ENCODE measurements at places on chromosomes 2 and 18.

DNA sequence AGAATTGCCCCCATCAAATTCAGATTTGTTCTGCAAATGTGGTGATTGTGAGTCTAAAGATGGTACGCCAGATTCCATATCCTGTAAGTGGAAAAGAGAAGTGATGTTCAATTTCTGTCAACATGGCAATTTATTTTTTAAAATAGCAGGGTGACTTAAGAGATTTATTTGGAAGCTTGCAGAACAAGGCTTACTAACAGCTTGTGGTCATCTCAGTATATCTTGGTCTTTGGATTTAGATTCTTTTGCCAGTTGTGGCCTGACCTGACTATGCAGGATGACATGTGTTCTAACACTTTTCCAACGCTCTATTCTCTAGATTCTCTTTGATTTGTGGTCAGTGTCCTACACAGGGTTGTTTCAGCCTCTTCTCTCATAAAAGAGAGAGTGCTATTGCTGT is 74.4 kb downstream of the MAP3K20 start:
- no peak for DNase-seq

GRCh38 chr18:46485675-46486194 is 171.3 kb downstream of the LOXHD1 start:
- DNase-seq: no peak

DNA sequence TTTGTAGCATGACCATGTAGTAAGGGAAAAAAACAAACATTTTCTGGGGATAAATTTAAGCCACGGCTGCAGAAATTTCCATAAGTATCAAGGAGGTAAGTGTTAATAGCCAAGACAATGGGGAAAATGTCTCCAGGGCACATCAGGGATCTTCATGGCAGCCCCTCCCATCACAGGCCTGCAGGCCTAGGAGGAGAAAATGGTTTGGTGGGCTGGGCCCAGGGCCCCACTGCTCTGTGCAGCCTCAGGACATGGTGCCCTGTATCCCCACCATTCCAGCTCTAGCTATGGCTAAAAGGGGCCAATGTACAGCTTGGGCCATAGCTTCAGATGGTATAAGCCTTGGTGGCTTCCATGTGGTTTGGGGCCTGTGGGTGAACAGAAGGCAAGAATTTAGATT is 271.8 kb downstream of the PID1 start:
- DNase-seq: no peak

DNA sequence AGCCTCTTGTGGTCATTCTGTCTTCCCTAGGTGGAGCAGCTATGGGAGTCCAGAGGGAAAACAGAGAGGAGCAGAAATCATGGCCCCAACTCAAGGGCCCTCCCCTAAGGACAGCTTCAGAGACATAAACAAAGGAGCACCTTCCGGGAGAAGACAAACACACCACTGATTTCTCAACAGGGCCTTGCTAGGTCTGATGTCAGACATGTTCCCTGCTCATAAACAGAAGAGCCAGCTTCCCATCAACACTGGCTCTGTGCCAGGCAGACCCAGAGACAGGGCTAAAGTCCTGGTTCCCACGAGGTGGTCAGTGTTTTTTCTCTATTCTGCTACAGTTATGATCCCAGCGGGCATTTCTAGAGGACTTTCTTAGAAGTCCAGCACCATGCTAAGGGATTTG is 19.3 kb downstream of the CXCR2 start:
- DNase-seq: no peak

GRCh38 chr2:98332989-98333388 is 13.3 kb upstream of the CNGA3 start:
- no peak for DNase-seq

- DNase-seq: no peak
Observed at GRCh38 chr18:9403795-9404564, 69.4 kb downstream of the TWSG1 start.

DNA sequence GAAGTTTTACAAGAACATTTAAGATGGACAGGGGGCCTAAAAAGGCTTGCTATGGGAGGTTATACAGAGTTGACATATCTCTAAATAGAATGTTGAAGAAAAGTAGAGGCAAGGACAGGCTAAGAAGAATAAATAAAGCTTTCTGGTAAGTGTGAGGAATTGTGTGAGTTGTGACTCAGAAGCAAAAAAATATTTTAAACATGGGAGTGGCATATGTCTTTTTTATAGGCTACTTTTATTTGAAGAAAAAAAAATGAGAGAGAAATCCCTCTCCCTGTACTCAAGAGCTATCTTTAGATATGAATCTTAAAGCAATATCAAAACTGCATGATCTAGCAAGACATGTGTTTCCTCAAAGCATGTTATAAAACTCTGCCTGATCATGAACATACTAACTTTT is 41.1 kb downstream of the RAB3GAP1 start:
- no peak for DNase-seq

GRCh38 chr2:159202568-159203071 is 83.9 kb downstream of the WDSUB1 start:
- DNase-seq: peak; percentile 26

GRCh38 chr2:195531754-195532153 is 125.3 kb upstream of the SLC39A10 start:
- DNase-seq: no peak

GRCh38 chr2:5285872-5286769 is 406.1 kb upstream of the SOX11 start:
- no peak for DNase-seq

DNA sequence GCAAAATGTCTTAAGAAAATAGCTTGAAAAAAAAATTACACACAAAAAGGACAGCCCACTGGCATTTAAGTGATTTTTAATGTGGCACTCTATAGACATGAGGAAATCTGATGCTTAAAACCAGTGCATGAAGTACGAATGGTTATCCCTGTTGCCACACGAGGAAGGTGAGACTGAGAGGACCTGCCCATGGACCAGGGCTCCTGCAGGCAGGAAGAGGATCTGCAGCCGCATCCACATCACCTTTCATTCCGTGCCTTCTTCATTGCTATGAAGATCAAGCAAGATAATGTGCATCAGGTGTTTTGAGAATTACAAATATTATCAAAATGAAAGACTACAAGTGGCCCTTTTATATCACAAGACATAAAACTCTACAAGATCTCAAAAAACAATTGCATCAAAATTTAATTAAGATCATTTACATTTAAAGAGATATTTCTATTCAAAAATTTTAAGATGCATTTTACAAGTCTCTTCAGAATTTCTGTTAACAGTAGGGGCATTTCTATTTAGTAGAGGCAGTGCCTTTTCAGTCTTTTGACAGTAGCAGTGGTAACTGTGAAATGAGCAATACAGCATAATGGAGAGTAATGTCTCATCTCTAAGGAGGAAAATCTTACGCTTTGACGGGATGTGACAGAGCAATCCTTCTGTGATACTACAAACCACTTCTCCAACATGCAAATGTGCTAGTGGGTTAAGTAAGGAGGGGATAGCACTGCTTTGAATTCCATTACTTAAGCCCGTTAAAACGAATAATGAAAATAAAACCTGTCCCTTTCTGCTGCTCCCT is 83.4 kb downstream of the SLC5A7 start:
- no peak for DNase-seq

DNA sequence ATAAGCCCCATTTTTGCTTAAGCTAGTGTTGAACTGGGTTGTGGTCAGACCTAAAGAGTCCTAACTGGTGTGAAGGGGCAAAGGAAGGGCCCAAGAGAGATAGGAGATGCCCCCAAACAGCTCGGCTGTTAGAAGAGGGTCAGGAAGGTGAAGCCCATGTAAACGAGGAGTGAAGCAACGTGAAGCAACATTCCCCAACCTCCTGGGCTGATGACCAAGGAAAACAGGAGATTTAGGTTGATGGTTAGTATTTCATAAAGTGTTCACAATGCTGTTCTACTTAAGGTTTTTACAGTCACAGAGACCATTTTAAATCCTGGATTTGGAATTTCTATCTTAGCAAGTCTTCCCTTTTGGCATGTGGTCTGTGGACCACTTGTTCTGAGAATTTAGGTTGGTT is 144.0 kb upstream of the SERPINE2 start:
- DNase-seq: no peak

GRCh38 chr2:223537651-223538601 is 64.2 kb downstream of the SCG2 start:
- no peak for DNase-seq

- DNase-seq: no peak
Observed at GRCh38 chr2:38406597-38407110, 29.6 kb upstream of the ATL2 start.

- no peak for DNase-seq
Observed at GRCh38 chr2:241214209-241214608, 25.7 kb downstream of the ANO7 start.

- DNase-seq: no peak
Observed at GRCh38 chr2:45950606-45951005, 299.1 kb downstream of the PRKCE start.

- DNase-seq: no peak
Observed at GRCh38 chr2:189233527-189233926, 54.0 kb upstream of the COL5A2 start.

- DNase-seq: no peak
Observed at GRCh38 chr2:71299507-71299906, 32.1 kb upstream of the ZNF638 start.

DNA sequence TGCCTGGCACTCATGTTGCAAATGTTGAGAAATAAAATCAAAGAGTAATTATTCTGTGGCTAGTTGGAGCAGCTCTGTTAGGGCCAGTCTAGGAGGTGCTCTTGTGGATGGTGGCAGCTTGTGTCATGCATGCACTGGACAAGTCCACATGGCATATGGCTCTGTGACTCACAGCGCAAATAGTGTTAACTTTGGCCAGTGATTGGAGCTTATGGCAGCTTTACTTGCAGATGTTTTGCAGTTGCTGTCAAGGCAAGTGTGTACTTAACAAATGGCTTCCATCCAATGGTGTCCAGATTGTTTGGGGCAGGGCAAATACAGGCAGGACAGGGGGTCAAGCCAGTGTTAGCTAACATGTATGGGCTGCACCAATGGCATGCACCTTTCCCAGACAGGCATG is 26.1 kb upstream of the TMX3 start:
- DNase-seq: no peak

- DNase-seq: peak; percentile 81
Observed at GRCh38 chr18:37299471-37300304, 265.9 kb downstream of the CELF4 start.
